ENCODE measurements at places on chromosomes 7 and 10. TPM values are rescaled to one million over a fixed set of nuclear protein-coding genes. Genes with fewer than 3 reads are reported as not detected.

The ASB10 gene
- total RNA-seq, result not detected

The GPR85 gene
- not detected for total RNA-seq

The FAM131B gene
- total RNA-seq, result 2.2 TPM

The ELMO1 gene
- total RNA-seq, result 67.7 TPM

The CPEB3 gene
- 1.8 TPM for total RNA-seq

The OGDHL gene
- total RNA-seq, result 0.46 TPM

The NEBL gene
- 0.51 TPM for total RNA-seq

The PAXIP1 gene
- 28.4 TPM for total RNA-seq

The CDNF gene
- total RNA-seq, result 1.0 TPM

The FFAR4 gene
- total RNA-seq, result not detected

The SLC13A4 gene
- total RNA-seq, result not detected

The BMPER gene
- not detected for total RNA-seq

The VSTM4 gene
- 0.06 TPM for total RNA-seq

The PODXL gene
- 1.1 TPM for total RNA-seq

The TMEM140 gene
- total RNA-seq, result 2.8 TPM

The DOCK1 gene
- total RNA-seq, result 0.17 TPM

The DDC gene
- total RNA-seq, result 0.72 TPM

The SPRN gene
- total RNA-seq, result not detected

The CALML5 gene
- not detected for total RNA-seq

The MICU1 gene
- total RNA-seq, result 24.5 TPM

The CDHR1 gene
- 1.8 TPM for total RNA-seq

The FAM25G gene
- not detected for total RNA-seq

The PVRIG gene
- 23.6 TPM for total RNA-seq

The MLXIPL gene
- total RNA-seq, result not detected

The LGI1 gene
- not detected for total RNA-seq

The CRYGN gene
- not detected for total RNA-seq

The LIPM gene
- not detected for total RNA-seq

The CPA4 gene
- not detected for total RNA-seq

The ADRB1 gene
- 0.88 TPM for total RNA-seq

The PHKG1 gene
- 1.3 TPM for total RNA-seq

The CALHM3 gene
- not detected for total RNA-seq

The FAM180A gene
- total RNA-seq, result not detected

All from activated CD8-positive, alpha-beta memory T cell treated with anti-CD3 and anti-CD28 coated beads for 36 hours (primary cell).